GM12865 (cell line): ENCODE measurements at places on chromosomes 11 and 22.

DNA sequence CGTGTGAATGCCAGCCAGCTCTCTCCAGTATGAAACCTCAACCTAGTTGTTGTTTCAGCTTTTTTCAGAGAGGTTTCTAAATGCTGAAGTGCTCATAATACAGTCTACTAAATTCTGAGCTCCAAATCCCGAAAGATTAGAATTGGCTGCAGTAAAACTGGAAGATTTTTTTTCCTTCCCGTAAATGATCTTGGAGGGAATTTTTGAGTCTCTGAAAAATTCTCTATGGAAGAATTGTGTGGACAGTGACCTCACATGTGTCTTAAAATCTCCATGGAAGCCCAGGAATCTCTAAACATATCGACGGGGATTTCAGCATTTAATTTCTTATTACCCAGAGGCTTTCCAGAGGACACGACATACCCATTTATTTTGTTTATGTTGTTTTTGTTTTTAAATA, 1499.2 kb downstream of the LRRC4C start:
- no peak for DNase-seq

DNA sequence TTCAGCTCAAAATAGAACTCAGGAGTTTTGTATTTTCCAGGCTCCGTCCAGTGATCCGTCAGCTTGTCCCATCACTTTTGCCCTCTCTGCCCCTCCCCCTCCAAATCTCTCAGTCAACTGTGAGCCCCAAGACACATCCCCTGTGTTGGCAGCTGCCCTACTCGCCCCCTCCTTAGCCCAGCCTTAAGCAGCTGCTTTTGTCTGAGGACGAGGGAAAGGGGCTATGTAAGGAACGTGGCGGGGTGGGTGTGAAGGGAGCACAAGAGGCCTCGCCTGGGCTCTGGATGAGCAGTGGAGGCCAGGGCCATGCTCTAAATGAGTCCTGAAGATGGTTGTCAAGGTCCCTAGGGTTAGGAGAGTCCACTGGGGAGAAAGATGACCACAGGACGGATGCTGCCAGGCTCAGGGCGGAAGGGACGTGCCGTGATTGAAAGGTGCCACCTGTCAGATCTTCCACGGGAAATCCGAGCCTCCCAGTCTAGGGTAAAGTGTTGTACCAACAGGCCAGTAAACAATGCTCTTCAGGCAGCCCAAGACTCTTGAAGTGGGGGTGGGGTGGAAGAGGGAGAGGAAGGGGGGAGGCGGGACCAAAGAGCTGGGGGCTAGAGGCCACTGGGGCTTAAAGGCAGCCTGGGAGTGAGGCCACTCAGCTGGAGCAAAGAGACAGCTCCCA, at the start of gene SMTNL1:
TSS of gene SMTNL1 (plus strand) at position 649 of the 673 bp plus-strand sequence. CDS start 5,048 bp downstream, outside the sequence.
- DNase-seq = no peak

DNA sequence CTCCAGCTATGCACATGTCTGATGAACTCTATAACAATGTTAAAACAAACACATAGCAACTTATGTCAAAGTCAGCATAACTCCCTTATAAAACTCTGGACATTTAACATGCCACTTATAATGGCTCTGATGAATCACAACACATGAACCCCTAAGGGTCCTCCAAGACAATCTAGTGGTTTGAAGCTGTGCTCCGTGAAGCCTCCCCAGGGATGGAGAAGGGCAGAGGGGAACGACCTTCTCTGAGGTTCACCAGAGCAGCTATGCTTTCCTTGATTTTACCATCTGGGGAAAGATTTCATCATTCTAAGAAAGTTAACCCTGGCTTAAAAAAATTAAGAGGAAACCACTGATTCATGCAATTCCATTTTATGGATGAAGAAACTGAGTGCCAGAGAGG, 84.4 kb downstream of the MPPED2 start:
- DNase-seq = no peak

- no peak for DNase-seq
These were observed 107.0 kb downstream of the MYO18B start for GRCh38 chr22:25848954-25849353.

DNA sequence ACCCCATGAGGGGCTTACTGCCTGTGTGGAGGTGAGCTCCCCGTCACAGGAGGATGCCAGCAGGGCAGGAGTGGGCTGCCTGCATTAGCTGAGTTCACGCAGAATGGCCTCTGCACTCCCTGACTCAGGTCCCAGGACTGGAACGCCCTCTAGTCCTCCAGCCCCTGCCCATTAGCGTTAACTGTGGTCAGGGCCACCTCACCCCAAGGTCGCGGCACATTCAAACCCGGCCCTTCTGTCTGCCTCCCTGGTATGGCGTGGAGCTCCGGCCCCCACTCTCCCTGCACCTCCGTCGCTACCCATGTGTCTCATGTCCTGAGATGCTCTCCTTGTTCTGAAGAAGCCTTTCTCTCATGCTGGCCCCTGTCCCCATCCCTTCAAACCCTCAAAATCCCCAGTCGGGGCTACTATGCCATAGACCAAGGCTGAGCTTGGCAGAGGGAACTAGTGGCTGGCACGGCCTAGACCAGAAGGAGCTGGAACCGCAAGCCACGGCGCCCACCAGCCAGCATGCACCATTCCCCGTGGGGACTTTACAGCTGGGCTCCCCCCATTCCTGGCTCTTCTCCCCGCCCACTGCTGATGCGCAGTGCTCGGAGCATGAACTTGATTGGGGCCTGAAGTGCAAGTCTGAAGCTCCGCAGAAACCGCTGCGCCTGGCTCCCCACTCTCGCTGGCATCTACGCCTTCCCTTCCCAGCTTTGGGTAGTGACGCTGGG, 79.5 kb upstream of the RTL6 start:
- DNase-seq = no peak

- DNase-seq = no peak
These were observed 1.9 kb downstream of the FDX1 start for GRCh38 chr11:110431674-110432073.

DNA sequence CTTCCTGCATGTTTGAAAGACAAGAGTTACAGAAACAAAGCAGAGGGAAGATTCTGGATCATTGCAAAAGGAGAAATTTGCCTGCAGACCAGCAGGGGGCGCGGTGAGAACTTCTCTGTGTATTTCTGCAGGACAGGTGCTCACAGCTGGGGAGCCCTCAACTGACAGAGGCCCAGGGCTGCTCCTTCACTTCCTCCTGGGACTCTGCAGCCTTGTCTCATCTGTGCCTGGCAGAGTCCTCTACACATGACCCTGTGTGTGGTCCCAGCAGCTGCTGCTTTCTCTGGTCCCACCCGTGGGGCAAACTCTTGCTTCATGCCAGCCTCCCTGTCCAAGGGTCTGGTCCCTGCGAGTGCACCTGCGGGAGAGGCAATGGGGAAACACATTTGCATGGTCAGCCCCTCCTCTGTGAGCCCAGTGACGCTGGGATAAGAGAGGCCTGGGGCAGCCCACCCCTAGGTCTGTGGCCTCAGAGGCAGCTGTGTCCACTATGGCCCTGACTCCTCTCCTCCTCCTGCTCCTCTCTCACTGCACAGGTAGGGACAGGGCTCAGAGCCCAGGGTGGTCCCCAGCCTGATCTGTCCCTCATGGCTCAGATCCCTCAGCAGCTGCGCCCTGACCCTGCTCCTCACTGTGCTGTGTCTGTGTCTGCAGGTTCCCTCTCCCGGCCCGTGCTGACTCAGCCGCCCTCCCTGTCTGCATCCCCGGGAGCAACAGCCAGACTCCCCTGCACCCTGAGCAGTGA, 43.2 kb upstream of the VPREB1 start:
- DNase-seq = peak; percentile 75
